Heart left ventricle (tissue), 16 donors: ENCODE measurements at places on chromosomes 1 and 21. TPM values are rescaled to one million over a fixed set of nuclear protein-coding genes. Genes with fewer than 3 reads are reported as not detected.

DNA sequence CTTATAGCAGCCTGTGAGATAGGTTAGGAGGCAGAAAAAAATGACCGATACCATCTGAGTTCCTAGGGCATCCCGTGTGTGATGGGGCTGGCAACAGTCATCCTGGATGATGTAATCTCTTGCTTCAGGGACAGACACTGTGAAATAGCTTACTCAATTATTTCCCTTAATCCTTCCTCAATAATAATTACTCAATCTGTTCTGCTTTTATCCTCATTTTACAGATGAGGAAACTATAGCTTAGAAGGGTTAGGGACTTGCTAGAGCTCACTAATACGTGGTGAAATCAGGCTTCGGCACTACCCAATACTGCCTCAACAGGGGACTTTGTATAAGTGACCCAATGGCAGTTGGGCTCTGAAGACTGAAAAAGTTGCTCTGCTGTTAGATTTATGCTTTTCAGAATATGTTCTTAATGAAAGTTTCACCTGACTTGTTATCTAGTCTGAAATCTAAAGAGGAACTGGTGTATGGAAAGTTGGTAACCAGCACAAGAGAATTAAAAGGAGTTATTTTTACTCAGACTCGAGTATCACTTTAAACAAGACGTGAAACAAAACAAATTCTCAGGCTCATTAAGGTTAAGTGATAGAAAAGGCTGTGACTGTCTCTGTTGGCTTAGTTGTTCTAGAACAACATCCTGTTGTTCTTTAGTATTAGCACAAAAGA, 14.4 kb downstream of the CD55 start:
- no peak for DNase-seq

DNA sequence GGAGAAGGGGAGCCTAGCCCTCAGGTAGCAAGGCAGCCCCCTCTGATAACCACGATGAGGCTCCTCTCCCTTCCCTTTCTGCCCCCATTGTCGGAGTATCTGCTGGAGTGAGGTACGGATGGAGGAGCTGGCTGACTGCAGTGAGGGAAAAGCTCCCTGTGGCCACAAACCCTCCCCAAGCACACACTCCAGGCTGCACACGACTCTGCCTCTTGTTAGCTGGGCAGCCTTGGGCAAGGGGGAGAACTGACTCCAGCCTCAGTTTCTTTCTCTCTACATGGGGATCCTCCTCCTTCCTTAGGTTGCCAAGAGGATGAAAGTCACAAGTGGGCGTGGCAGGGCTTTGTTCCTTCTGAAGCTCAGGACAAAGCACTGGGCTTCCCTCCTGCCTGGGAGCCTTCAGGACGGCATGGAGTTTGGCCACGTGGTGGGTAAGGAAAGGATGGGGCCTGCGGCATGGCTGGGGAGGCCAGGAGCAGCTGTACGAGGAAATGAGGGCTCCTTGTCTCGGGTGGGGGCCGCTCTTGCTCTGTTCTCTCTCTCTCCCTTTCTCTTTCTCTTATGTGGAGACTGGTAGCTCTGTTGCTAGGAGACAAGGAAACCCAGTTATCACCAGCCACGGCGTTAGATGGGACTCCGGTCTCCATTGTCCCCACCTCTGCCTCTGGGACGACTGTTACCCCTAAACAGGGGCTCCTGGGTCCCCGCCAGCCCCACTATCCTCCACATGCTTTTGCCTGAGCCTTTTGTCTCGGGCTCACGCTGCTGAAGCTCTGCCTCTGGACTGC, 39.7 kb downstream of the LRP8 start:
- no peak for DNase-seq

- no peak for DNase-seq
Measured at GRCh38 chr1:112255080-112255479, 140.9 kb upstream of the CTTNBP2NL start.

GRCh38 chr1:244599937-244600350, 53.0 kb upstream of the DESI2 start:
- no peak for DNase-seq

DNA sequence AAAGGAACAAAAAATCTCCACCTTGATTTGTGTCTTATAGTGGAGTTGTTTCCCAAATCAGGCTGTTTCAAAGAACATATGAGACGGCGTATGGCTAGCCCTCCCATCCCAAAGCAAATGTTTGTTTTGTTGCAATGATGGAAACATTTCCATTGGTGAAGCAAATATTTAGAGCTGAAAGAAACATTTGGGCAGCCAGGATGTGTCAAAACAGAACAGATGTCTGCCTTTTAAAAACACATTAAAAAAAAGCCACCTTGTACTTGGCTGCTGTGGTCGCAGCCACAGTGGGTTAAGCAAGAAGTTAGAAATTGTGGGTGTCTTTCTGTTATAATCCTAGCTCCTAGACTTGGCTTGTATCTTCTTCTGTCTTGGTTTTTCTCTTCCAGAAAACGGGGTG, 116.3 kb downstream of the PEX14 start:
- DNase-seq = no peak

DNA sequence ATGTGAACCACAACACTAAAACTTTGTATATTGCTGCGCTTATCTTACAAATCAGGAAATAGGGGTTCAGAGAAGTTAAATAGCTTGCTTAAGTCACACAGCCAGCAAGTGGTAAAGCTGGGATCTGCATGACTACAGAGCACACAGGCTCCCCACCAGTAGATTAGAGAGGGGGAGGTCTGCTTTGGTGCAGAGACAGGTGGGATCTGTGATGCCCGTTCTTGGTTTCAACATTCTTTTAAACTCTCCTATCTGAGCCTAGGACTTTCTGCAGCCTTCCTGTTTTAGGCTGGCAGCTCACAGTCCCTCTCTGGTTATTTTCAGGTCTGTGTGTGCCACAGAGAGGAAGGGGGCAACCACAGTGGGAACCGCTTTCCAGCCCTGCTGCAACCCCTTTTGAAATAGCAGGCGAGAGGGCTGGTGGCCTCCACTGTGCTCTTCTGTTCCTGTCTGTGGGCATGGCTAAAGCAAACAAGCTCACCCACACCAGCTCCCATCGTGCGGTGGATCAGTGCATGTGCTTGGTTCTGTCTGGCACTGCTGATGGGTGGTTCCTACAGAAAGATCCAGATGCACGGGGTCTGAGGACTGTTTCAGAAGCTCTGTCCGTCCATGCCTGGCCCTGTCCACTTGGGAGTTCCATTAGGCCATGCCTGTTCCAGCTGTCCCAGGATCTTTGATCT, 1.7 kb upstream of the IL6R start:
- no peak for DNase-seq

- no peak for DNase-seq
Measured at GRCh38 chr1:236868625-236869467, 73.8 kb downstream of the MTR start.

GRCh38 chr1:44526295-44527073, 121.4 kb downstream of the RNF220 start:
- DNase-seq = no peak

DNA sequence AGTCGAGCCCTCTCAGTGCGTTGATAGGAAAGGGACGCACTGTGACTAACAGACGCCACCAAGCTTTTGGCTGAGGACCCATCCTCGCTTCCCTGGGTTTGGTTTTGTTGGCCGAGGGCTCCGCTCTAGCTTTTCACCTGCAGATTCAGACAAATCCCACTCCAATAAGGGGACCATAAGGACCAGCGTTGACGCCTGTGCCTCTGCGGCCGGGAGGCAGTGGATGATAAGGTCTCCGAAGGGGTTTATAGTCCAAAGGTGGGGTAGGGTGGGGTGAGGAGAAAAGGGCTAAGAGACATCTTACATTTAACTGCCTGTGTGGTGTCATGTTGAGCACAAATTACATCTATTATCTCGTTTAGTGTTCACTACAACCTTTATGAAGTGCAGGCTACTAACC, 760 bp downstream of the PEX14 start:
- no peak for DNase-seq

The SDC3 gene
- total RNA-seq = 29.5 TPM

The S100A9 gene
- 76.2 TPM for total RNA-seq
